Lung microvascular endothelial cell (primary cell): ENCODE measurements at places on chromosomes 4 and X. TPM values are rescaled to one million over a fixed set of nuclear protein-coding genes. Genes with fewer than 3 reads are reported as not detected.

Gene OTC
- 0.22 and 1.2 TPM in 2 replicates for total RNA-seq

Gene MTTP
- not detected in 2 replicates for total RNA-seq

Gene ZNF141
- 5.2 and 10.1 TPM in 2 replicates for total RNA-seq

Gene RASSF6
- not detected in 2 replicates for total RNA-seq

Gene FAM133A
- total RNA-seq, result not detected in 2 replicates

Gene ADGRL3
- 0.87 and 1.6 TPM in 2 replicates for total RNA-seq

Gene GAGE2A
- total RNA-seq, result not detected in 2 replicates

Gene DGKK
- total RNA-seq, result not detected in 2 replicates

- no peak for DNase-seq
These were observed 10.7 kb upstream of the PCYT1B start for GRCh38 chrX:24657671-24658386.

- DNase-seq, result no peak
These were observed 14.3 kb upstream of the GABRE start for GRCh38 chrX:151988706-151989299.

DNA sequence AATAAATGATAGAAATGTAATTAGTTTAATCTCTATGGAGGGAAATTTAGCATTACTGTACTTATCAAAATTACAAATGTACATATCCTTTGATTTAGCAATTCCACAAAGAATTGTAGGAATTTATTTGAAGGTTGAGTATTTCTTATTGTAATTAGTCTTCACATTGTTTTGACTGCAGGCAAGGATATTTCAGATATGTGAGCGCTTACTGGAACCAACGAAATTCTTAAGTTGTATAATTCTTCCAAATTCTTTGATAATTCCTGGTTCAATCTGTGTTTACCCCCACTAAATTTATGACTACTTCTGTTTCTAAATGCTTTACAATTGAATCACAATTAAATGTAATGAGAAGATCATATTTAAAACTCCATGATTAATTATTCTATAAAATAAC, 26.9 kb upstream of the WWC2 start:
- DNase-seq, result no peak

DNA sequence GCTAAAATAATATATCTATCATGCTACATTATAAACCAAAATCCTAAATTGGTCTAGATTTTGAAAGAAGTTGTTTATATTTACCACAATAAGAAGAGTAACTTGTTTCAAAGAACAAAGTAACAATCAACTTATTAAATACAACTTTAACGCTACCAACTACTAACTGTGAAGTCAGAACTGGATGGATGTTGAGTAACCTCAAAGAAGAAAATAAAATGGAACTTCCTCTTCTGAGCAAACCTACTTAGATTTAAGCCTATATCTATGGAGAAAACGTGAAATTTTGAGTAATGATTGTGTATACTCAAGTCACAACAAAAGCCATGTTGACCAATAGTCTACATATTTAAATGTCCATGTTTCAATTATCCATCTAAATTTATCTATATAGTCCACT, 25.7 kb downstream of the SH3RF1 start:
- no peak for DNase-seq

DNA sequence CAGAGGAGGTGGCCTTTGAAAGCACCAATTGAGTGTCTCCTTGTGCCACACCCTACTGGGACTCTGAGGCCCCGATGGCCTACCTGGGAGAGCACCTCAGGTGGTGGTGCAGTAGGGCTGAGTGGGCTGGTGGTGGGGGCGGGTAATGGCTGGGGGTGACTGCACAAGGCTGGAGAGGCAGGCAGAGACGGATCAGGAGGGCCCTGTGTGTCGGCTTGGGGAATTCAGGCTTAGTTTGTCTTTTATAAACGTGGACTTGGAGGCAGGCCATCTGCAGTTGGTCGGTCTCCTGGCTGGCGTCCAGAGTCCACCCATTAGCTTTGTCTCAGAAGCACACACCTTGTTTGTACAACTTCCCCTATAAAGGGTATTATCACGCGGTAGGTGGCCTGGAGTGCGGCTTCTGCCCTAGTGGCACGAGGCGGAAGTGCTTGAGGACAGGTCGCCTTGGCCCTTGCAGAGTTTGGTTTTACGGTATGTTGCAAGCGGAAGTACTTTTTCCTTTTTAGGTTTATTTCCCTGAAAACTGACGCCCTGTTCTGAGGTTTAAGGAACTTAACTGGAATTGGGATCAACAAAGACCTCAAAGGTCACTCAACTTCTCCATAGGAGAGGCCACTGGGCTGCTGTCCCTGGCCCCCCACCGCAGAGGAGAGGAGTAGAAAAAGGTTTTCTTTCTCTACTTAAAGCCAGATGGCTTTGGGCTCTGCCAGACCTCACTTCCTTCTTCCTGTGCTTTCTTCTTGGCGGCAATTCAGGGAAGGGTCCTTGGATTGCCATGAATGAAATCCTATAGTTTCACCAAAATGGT, 8.0 kb downstream of the TBC1D14 start:
- DNase-seq, result peak; percentile 51

DNA sequence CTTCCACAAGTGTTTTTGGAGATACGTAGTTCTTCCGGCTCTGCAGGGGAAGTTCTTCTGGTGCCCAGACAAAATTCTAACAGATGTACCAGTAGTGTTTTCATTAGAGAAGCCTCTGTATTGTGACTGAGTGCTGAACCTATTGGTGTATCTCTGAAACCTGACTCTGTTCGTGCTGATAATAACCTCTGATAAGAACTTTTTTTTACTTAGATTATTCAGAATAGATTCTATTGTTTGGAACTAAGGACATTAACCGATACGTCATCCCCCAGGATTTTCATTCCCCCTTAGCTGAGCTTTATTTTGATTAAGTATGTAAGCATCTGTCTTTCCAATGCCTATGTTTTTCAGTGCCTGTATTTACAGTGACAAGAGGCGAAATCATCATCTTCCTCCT, 362.9 kb downstream of the PDGFC start:
- no peak for DNase-seq

- DNase-seq, result peak; percentile 73
These were observed 101.4 kb upstream of the PDE5A start for GRCh38 chr4:119729835-119730670.

- DNase-seq, result peak; percentile 5
These were observed 29.0 kb downstream of the PDHA1 start for GRCh38 chrX:19372547-19373331.

DNA sequence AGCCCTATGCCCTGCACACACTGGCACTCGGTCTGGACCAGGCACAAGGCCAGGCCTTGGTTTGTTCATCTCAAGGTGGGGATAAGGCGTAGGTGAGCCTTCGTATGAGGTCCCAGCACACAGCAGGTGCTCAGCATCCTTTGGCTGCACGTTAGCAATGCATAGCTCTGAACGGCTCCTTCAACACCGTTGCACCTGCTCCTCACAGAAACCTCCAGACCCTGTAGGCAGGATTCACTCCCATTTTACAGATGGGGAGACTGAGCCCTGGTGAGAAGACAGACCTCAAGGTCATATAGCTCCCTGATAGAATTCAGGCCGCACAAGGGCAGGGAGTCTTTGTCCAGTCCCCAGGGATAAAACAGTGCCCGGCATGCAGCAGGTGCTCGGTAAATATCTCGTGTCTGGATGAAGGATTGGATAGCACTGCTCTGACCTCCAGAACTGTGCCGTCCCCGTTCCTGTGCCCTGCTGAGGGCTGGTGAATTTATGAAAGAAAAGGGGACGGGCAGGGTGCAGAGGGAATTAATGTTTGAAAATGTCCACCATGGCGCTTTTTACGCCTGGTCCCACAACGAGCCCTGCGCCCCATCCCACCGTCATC, 2.4 kb downstream of the PPP2R2C start:
- DNase-seq, result no peak

- DNase-seq, result no peak
These were observed 96.9 kb upstream of the GPRIN3 start for GRCh38 chr4:89404530-89404929.

DNA sequence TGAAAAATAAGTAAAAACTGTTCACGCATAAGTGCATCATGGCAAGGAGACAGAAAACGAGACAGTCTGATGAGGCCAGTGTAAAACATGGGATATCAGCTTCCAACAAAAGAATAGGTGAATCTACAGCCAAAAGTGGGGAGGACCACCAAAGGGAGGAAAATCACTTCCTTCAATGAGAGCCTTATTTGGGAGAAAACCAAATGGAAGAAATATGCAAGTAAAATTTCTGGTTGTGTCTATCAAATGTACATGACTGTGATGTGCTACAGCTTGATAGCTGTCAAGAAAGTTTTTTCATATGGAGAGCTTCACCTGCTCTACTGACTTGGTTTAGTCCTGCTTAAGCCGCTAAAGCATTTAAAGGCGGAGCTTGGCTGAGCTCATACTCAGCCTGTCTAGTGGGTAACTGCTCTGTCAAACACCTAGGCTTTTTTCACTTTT, 66.2 kb downstream of the MAGEA1 start:
- no peak for DNase-seq

DNA sequence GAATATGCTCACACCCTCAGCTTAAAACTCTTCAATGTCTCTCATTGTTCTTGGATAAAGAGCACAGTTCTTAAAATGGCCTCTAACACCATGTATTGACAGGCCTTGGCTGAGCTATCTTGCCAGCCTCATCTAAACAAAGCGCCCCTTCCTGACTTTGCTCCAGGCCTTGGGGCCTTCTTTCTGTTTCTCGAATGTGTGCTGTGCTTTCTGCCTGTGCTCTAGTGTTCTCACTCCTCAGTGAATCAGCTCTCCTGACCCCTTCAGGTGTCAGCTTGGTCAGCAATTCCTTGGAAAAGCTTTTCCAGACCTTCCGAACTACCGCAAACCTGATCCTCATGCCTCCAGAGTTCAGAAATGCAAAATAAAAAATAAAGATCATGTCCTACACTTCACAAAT, 346.3 kb upstream of the FSTL5 start:
- DNase-seq, result no peak

GRCh38 chrX:79110731-79111130, 33.8 kb upstream of the GPR174 start:
- no peak for DNase-seq

GRCh38 chr4:99612281-99612680, 37.7 kb downstream of the MTTP start:
- no peak for DNase-seq

DNA sequence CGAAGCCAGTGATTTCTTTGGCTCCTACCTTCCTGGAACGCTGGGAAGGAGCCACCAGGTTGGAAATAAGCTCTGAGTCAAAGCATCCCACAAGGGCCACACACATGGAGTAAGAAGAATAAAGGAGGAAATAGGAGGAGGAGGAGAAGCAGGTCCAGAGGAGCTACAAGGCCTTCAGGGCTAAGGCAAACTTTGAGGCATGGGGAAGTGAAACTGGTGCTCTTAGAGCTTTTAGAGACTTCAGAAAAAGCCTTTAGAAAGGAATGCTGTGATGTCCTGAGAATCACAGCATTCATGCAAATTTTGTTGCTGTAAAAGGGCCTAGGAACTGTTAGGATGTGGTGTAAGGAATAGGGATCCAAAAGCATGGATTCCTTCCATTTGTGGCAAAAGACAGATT, 135.9 kb upstream of the ARHGEF9 start:
- DNase-seq, result no peak

DNA sequence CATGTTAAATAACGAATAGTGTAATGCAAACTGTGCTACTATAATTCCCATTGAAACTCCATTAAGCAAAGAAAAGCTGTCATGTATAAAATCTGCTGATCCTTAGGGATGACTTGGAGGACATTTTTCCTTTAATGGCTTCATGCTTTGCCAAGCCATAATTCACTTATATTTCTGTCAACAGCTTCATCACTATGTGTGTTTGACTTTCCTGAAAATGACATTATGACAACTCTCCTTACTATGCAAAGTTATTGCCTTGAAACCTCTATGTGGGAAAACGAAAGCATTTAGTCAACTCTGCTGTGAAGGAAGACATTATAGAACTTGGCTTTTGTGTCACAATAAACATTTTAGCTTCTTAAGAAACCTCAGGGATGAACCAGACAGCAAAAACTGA, 210.5 kb downstream of the GRXCR1 start:
- DNase-seq, result no peak

DNA sequence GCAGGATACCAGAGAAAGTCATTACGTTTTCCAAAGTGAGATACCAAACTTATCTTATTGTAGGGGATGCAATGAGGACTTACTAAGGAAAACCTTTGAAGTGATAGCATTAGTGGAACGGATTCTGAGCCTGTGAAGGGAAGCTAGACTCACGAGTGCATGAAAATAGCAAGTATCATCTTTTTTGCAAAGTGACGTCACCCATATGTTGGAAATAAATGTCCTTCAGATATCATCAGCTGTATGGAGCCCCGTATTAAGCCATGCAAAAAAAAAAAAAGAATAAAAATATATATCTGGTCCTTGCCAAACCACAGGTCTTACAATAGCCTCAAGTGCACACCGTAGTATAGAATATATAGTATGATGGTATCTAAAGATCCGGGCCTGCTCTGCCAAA, 46.8 kb upstream of the ITM2A start:
- DNase-seq, result no peak

- peak; percentile 50 for DNase-seq
These were observed at the start of gene GABRQ for GRCh38 chrX:152637649-152638442. TSS of gene GABRQ (plus strand) at chrX:152637895. CDS start at chrX:152638203, 308 bp downstream.

- no peak for DNase-seq
These were observed 14.3 kb downstream of the EPHA5 start for GRCh38 chr4:65656008-65656407.

GRCh38 chrX:13087322-13088155, 43.1 kb upstream of the FAM9C start:
- peak; percentile 97 for DNase-seq

DNA sequence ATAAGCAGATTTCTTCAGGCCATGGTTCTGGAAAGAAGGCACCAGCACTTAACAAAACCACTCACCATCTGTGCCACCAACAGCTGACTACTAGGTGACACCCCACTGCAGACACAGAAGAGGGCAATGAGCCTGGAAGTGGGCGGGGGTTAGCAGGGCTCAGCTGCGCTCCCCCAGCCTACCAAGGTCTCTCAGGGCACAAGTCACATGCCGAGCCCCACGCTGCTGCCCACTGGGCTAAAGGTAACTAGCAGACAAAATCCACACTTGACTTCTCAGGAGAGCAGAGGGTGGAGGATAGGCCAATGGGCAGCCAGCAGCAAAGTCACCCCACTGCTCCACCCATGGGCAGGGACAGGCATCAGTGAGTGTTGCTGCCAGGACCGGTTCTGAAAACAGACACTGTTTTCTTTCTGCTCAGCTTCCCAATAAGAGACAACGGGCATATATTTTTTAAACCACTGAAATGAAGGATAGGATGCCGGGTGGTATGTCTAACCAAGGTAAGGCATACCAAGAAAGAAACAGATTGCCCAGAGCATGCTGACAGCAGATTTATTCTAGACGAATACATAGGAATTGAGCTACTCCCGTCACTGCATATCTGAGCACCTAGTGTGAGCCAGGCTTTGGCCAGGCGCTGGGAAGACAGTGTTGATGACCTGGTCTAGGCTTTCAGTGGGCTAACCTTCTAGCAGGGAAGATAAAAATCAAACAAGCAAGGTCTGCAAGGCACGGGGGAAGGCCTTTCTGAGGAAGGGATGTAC, 20.1 kb downstream of the ACSL1 start:
- no peak for DNase-seq
